ENCODE measurements at places on chromosomes 6 and 20. TPM values are rescaled to one million over a fixed set of nuclear protein-coding genes. Genes with fewer than 3 reads are reported as not detected.

Gene GATA5
- 0.45 TPM for polyA plus RNA-seq

Gene SNAP91
- polyA plus RNA-seq = 0.34 TPM

Gene DOK5
- not detected for polyA plus RNA-seq

Gene XKR7
- not detected for polyA plus RNA-seq

Gene PPP1R3G
- 0.49 TPM for polyA plus RNA-seq

Gene PRICKLE4
- polyA plus RNA-seq = 1.6 TPM

Gene LAMA5
- polyA plus RNA-seq = 196 TPM

Gene NKX2-2
- not detected for polyA plus RNA-seq

Gene LY6G6C
- 0.21 TPM for polyA plus RNA-seq

Gene FOXC1
- polyA plus RNA-seq = 3.3 TPM

Gene CDYL
- 20.1 TPM for polyA plus RNA-seq

- no peak for DNase-seq
Measured at GRCh38 chr6:10309457-10310329, 105.2 kb downstream of the TFAP2A start.

DNA sequence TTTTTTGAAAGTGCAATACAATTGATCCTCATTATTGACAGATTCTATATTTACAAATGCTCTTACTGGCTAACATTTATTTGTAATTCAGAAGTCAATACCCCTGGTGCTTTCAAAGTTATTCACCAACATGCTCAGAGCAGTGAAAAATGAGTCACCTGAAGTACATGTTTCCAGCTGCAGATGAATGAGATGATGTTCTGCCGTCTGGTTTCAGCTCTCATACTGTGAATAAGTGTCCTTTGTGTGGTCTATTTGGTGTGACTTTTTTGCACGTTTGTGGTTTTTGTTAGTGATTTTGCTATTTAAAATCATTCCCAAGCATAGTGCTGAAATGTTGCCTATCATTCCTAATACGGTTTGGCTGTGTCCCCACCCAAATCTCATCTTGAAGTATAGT, 22.3 kb upstream of the EYA4 start:
- no peak for DNase-seq

DNA sequence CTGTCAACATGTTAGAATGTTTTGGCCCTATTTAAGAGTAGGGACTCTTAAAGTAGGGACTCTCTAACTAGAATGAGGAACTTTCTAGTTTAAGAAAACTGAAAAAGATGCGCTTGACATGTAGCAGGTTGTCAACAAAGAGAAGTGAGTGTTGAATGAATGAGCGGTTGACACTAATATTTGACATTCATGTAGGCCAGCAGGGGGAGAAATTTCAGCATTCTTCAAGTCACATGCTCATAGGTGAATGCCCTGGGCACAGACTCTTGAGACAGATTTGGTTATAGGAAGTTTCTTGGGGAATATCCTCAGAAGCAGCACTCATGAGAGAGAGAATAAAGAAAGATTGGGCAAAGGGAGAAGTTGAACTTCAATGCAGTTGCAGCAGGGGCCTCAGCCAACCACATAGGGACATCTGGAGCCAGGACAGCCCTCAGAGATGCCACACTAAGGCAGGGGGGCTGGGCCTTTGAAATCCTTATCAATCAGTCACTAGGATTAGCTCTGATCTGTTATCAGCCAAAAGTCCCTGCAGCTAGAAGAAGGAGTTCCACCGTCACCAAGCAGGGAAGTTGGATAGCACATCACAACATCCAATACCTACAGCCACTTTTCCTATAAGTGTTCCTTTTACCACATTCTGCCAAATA, 145.1 kb upstream of the FKBP1C start:
- no peak for DNase-seq

GRCh38 chr6:149273318-149273717, 44.2 kb upstream of the TAB2 start:
- DNase-seq = no peak

DNA sequence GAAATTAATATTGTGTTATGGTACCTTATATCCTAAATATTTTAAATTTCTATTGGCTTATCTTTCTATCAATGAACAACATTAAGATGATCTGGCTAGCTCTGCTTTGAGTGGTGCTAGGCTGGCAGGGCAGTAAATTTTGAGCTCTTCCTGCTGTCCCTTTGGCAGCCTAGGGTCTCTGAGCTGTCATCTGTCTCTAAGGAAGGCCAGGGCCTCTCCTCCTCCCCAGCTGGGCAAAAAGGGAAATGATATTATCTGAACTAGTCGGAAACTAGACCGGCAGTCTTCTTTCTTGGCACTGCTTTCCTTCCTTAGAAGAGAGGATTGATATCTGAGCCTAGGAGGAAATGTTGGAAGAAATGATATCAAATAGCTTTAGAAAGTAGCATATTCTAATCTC, 176.7 kb upstream of the BTBD3 start:
- DNase-seq = no peak

GRCh38 chr6:106763361-106763760, 134.0 kb downstream of the QRSL1 start:
- DNase-seq = no peak

- no peak for DNase-seq
Measured at GRCh38 chr6:11493974-11494373, 43.6 kb upstream of the TMEM170B start.

DNA sequence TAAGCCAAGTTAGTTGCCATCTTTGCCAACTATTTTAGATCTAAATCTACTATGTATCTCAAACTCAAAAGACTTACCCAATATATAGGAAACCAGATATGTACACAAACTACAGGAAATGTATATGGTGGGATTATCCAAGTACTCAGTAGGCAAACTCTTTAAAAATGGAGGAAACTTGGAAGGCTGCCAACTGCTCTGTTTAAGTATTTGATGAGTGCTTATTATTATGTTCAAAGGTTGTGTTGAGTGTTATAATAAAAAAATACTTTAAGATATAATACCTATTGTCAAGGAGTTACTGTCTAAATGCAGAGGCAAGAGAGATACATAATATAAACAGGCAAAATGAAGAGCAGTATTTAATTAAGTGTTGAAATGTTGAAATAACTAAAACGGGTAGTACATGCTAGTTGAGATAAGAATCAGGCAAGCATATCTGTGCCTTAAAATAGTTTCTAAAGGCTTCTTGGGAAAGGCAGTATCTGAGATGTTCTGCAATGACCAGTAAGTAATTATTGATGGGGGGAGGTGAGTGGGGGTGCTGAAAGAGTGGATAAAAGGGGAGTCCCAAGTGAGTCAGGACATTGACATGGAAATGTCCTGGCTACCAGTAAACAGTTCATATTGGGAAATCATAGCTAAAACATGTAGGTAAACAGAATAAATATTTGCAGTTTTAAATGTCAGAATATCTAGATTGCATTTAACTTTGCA, 6.5 kb upstream of the DST start:
- peak; percentile 26 for DNase-seq

GRCh38 chr20:17956099-17956685, 12.4 kb downstream of the SNX5 start:
- no peak for DNase-seq

DNA sequence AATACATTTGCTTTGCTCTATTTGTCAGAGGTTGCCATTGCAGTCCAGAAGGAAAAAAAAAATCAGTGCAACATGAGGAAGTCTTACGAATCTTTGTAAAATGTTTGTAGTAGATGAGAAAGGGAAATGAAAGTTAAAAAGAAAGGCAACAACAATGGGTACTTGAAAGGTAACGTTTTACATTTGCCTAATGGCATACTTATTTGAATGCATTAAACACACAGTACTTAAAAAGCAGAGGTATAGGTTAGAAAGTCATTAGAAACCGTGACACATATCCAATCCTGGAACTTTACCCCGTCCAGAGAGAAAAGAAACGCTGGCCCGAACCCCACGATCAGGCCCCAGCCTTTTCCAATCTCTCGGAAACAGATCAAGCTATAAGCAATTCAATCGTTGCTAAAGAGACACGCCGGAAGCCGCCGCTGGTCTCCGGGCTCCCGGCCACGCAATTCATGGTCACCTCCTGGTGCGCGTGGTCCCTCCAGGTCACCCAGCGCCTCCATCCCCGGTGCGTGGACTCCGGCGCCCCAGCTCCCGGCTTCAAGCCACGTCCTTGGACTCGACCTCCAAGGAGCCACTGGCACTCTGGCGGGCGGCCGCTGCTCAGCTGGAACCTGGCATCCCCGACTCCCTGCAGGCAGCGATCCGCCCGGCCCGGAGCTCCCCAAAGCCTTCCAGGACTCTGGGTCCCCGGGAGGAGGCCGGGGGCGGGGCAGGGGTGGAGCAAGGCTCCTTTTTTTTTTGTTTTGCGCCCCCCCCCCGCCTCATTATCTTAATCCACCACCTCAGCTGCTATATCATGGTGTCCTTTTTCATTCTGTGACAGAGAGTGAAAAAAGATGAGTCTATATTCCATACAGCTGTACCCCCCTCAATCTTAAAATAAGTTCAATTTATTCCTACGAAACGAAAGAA, at the start of gene SLC18B1:
TSS of gene SLC18B1 (minus strand) at position 687 of the 918 bp plus-strand sequence. CDS start at position 506, 181 bp downstream.
- DNase-seq = no peak

- DNase-seq = no peak
Measured at GRCh38 chr6:138242987-138243592, 24.8 kb upstream of the PBOV1 start.

DNA sequence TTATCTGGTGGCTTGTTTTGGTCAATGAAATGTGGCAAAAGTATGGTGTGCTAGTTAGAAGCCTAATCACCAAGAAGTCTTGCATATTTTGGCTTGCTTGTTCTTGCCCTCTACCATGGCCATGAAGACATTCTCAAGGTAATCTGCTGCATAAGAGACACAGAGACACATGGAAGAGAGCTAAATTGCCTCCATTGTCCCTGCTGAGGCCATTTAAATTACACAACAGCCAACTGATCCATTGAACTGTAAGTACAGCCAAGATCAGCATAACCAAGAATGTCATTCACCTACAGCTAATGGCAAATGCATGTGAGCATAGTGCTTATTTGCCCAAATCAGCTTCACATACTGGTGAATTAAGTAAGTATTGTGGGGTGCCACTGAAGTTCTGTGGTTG, 603.8 kb downstream of the FRK start:
- no peak for DNase-seq

DNA sequence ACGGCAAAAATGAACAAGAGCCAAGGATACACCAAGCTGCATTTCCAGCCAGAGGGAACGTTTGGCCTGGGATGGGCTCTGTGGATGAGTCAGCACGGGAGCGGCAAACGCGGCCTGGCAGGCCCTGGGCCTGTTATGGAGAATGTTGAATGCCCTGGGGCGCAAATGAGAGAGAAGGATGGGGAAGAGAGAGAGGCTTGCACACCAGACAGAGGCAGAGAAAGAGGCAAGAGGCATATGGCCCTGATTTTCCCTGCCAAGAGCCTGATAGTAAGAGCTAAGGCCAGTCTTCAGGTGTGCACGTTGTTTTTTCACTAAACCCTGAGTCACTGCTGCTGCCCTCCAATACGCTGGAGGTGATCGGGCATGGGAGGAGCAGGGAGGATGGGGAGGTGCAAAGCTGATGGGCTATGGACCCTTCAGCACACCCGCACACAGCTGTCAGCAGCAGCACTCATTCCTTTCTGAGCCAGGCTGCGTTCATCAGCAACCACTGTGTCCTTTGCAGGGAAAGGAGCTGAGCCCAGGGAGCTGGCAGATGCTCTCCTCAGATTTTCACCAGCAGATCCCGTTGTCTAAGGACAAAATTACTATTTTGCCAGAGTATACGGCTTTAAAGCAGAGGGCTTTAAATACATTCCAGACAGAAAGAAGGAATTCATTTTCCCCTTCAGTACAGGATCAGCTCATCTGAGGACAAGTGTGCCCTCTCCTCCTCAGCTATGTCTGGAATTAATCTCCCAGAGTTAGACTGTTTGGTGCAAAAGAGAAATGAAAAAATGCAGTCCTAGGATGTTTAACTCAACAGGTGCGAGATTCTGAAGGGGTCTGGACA, 61.7 kb upstream of the SLC22A23 start:
- DNase-seq = peak; percentile 39

DNA sequence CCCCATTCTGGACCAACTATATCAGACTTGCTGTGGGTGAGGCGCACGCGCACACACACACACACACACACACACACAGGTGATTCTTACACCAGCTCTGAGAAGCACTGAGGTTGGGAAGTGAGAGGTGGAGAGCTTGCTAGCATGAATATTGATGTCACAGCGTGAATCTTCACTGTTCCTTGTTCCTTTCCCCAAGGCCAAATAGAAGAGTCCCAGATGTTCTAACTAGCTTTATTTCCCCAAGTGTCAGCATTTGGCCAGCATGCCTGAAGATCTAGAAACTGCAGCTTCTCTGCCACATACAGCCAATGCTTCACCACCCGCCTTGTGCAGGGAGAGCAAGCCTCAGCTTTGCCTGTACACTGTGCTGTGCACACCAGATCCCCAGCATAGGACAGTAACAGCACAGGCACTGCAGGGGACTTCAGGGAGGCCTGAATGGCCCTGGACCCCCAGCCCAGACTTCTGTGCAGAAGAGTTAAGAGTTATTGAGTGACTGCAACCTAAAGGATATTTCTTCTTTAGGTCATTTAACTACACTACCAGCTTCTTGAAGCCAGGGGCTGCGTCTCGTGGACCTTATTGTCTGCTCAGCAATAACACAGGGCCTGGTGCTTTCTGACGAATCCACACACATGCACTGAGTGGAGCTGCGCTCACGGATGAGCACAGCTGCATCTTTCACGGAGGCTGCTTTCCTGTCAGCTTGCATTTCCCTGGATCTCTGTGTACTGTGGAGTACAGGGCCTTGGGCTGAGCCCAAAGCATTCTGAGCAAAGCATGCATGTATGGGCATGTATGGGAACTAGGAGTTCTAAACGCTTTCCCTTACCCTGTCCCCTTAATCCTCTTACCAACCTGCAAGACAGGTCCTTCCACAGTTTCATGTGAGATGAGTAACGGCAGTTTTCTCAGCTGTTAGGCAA, 13.9 kb upstream of the CD93 start:
- no peak for DNase-seq

DNA sequence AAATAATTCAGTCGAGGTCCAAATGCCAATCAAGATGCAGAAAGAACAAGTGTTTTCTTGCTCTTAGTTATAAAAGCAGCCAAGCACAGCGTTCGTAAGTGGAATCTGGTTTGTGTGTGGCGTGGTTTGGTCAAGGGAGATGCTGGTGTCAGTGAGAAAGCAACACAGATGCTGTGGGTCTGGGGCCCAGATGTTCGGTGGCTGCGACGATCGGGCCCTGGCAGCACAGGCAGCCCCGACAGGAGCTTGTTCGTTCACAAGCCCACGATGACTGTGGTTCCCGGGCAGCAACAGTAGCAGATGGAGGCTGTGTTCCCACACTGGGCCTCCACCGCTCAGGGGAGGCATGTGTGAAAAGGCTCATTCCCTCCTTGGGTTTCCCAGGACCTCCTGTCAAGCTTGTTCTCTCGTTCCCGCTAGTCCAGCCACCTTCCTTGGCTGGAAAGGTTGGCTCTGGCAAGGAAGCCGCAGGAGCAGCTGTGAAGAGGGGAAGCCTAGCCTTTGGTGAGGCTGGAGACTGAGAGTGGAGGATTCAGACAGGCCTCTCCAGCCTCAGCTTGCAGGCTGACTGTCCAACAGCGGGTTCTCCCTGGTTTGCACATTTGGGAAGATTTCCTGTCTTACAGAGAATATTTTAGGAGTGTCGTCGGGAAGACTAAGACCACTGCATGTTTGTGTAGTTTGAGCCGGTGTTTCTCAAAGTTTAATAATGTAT, 304.7 kb downstream of the QKI start:
- no peak for DNase-seq
